NCI-H2107 (cell line): ENCODE measurements at places on chromosomes 3 and 15.

DNA sequence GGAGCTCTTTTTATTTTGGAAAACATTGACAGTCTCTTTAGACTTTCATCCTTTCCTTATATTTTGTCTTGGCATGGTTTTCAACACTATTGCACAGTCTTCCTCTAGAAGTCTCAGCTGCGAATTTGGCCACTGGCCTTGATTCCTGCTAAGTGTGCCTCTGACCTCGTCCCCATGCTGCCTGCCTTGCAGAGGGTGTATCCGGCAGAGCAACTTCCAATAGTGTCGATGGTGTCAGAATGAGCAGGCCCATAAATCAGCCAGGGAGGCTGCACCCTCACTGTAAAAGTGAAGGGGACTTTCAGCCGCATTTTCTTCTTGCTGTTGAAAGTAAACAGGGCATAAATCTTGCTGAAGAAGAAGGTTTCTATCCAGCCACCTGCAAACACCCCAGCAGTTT is 336.7 kb upstream of the TRIM42 start:
- peak; percentile 23 for DNase-seq

GRCh38 chr3:171351676-171352075 is 108.5 kb downstream of the TNIK start:
- peak; percentile 66 for DNase-seq

- no peak for DNase-seq
Measured at GRCh38 chr3:151460228-151460627, 633 bp downstream of the IGSF10 start.

DNA sequence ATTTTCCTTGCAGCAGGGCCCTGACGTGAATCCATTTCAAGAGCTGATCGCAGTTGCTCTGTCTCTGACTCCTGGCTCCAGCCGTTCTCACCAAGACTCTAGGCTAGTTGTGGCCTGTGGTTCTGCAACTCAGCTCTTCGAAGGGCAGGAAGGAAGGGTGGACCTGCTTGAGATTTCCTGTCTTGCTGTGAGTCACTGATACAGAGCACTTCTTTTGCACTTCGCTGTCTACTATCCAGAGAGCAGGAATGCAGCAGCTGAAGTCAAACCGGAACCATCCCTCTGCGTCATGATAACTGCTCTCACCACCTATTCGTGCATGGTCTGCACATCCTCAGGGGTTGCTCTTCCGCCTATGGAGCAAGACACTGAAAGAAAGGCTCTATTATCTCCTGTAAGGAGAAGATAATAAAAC is 59.7 kb downstream of the RAP2B start:
- DNase-seq, result no peak

DNA sequence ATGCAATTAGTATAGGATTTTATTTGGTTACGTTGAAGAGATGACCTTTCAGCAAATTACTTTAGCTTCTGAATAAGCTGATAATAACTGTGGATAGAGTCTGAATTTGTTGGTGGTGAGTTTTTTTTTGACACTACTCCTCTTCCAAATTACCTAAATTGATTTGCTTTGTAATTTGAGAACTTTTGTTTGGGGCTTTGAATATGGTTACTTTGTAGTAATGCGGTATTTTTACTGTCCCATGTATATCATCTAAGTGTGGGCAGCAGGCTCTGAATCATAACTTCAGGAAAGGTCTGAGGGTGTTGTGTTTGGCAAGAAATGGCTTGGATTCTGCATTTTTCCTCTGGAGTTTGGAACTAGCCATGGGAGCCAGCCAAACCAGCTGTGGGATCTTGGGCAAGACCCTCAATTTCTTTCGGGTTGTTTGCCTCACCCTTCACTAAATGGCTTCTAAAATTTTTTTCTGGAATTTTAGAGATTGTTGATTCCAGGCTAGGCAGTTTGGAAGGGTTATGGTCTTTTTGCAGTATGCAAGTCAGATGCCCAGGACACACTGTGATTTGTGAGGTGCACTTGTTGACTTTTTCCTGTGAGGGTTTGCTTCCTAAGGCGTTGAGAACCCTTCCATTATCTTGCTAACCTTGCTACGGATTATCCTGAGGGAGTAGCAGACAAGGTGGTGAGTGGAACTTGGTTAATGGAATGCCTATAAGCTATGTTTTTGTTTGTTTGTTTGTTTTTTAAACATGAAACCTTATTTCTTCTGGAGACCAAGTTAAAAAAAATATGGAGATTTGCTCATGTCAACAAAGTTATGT is 10.4 kb downstream of the PTPRG start:
- no peak for DNase-seq

DNA sequence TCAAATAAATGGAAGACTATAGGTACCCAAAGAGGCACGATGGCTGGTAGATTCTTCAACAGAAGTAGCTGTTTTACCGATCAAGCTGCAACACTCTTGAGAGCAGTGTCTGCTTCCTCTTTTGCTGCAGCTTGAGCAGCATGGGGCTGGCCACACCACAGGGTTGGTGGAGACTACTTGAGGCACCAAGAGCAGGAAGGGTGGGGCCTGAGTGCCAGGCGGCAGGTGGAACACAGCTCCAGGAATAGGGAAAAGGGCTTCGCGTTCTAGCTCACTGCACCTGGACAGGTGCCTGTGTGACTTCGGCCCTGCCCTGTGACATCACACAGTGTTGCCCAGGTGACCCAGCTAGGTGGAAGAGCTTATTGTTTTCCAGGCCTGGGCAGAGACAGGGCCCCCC is at the start of gene CCDC33:
Gene CCDC33 (plus strand): TSS at position 365 of the 400 bp plus-strand sequence. CDS start 394 bp downstream, outside the sequence.
- peak; percentile 50 for DNase-seq

- no peak for DNase-seq
Measured at GRCh38 chr3:33273628-33274027, 3.6 kb upstream of the FBXL2 start.

DNA sequence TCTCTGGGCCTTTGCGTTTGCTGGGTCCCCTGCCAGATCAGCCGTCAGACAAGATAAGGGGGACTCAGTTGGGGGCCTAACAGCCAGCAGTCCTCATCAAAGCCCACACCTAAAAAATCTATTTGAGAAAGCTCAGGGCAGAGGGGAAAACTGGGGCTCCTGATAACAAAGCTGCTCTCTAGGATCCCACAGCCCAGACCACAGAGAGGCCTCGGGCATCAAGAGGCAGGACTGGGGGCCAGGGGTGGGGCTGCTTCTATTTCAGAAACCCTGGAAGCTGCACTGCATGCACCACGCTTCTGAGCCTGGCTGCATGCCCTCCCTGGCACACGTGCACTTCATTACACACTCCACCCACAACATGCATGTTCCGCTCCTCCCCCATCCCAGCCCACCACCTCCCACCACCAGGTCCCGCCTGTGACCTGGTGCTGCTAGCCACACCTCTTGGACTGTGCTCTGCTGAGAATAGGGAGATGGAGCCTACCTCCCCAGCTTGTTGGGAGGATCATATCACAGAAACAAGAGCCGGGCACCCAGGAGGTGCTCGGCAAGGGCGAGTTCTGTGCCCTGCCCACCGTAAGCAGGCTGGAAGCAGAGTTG is 26.6 kb downstream of the FBLN2 start:
- DNase-seq, result no peak

DNA sequence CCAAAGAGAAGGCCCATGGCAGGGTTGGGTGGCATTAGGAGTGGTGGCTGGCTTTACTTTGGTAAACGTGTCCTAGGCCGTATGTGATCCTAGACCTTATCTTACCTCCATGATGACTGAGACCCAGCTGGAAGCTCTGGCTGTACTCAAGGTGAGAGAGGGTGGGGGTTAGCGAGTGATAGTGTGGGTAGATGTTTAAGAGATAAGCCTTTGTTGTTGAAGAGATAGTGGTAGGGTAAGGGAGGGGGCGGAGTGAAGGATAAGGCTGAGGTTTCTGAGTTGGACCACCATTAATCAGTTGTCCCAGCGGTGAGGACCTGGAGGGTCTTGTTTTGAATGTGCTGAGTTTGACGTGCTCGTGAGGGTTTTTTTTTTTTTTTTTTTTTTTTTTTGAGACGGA is 61.5 kb upstream of the ULK4 start:
- DNase-seq, result no peak

GRCh38 chr3:72804361-72804760 is 43.9 kb downstream of the SHQ1 start:
- no peak for DNase-seq
